ENCODE measurements at places on chromosomes 16 and 17. TPM values are rescaled to one million over a fixed set of nuclear protein-coding genes. Genes with fewer than 3 reads are reported as not detected.

Gene ABCA9
- total RNA-seq, result 0.26 TPM

Gene SCIMP
- total RNA-seq, result not detected

Gene DPEP3
- total RNA-seq, result 0.13 TPM

Gene LRRC75A
- total RNA-seq, result 1.2 TPM

Gene CHST4
- not detected for total RNA-seq

Gene GAS2L2
- total RNA-seq, result under 0.01 TPM

Gene CA7
- not detected for total RNA-seq

Gene CACNG5
- total RNA-seq, result not detected

Gene RNU2-1
- total RNA-seq, result not detected

DNA sequence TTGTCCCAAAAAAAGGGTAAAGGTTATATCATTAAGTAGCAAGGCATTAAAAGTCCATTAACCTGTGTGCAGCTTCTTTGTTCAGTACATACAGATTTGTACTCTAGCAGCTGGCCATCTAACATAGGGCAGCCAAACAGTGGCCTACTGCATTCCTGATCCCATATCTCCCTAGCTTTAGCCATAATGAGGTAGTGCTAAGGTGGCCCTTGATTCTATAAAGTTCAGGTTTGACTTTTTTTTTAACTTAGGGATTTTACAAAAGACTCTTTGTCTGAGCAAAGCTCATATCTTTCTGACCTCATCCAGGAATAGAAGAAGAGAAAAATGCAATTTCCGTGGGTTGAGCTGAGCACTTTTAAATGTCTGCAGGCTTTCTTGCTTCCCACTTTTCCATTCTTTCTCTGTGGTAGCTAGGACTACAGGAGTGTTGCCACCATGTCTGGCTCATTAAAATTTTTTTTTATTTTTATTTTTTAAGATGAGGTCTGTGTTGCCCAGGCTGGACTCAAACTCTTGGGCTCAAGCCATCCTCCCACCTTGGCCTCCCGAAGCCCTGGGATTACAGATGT, 19.5 kb upstream of the CDC6 start:
- no peak for DNase-seq

- DNase-seq, result no peak
Observed at GRCh38 chr17:36498155-36498554, 11.7 kb downstream of the ZNHIT3 start.

GRCh38 chr16:25838724-25839186, 147.0 kb downstream of the HS3ST4 start:
- DNase-seq, result peak; percentile 50

DNA sequence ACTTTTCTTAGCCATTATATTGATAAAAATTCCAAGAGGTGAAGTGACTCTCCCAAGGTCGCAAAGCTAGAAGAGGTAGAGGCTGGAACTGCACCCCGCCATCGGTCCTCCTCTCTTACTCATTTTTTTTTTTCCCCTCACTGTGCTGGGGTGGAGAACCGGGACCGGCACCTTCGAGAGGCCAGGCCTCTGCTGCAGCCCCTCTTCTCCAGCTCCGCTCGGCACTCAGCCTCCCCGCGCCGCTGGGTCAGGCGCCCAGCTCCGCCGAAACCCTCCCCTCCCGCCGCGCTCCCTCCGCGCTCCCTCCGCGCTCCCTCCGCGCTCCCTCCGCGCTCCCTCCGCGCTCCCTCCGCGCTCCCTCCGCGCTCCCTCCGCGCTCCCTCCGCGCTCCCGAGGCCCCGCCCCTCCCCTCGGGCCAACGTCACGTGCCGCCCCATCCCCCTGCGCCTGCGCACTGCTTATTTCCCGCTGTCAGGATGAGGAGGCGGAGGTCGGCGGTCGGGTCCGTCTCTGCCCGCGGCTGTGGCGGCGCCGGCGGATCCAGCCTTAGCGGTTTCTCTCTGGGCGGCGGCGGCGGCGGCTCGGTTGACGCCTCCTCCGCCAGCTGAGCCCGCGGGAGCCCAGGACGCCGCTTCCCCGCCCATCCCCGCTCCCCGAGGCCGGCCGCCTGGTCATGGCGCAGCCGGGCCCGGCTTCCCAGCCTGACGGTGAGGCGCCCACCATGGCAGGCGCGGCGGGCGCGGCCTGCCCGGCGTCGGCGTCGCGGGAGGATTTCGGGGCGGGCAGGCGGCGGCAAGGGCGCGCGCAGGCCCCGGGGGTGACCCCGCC, at the start of gene RABEP1:
Gene RABEP1 (plus strand): TSS at position 471 of the 828 bp plus-strand sequence. CDS start 203 bp downstream, at position 674.
- DNase-seq, result peak; percentile 93

DNA sequence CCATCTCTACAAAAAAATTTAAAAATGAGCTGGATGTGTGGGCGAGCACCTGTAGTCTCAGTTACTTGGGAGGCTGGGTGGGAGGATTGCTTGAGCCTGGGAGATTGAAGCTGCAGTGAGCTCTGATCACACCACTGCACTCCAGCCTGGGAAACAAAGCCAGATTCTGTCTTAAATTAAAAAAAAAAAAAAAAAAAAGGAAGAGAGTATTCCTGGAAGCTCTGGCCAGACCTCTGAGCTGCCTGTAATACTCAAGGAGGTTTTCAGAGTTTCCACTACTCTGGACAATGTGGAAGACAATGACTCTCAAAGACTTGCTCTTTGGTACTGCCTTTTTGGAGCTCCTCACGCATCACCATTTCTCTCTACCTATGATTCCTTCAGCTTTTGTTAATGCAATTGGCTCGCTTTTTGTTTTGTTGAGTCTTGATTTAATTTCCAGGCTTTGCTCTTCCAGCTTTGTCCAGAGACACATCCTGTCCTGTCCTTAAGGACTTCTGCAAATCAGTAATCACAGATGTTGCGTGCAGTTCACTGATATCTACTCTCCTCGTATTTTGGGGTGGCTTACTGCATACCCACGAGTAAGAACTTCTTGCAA, 10.8 kb downstream of the CHD9 start:
- DNase-seq, result no peak

- DNase-seq, result peak; percentile 7
Observed at GRCh38 chr17:30170415-30170987, 53.9 kb downstream of the NSRP1 start.

DNA sequence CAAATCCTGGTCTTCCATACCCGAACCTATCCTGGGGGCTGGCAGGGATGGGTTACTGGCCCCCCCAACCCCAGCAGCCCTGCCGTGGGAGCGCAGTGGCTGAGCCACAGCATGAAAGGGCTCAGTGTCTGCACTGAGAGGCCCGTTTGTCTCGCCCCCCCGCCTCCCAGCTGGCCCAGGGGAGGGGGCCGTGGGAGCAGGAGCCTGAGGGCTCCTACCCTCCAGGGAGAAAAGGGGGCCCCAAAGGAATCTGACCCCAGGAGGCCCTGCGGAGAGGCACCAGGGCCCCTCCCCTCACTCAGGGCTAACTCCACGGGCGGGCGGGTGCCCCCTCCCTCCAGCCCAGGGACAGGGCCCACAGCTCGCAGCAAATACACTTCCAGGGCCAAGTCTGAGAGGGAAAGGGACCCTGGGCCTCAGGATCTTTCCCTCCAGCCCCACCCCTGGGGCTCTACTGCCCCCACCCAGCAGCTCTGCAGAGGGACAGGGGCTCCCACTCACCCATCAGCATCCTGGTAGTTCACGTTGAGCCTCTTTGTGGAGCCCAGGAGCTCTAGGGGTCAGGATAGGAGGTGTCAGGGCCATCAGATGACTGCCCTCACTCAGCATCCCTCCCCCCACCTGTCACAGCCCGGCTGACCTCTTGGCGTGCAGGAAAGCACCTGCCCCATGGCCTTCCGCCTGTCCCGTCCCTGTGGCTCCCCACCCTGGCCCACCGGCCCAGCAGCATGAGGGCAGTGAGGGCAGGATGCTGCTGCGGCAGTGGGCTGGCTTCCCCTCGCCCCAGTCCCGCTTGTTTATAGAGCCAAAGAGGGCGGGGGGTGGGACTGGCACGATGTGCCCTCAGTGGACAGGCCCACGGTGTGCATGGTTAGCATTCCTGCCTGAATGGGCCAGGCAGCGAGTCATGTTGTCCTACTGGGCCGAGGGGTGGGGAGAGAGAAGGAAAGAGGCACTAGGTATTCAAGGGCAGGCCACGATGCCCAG, 7.3 kb downstream of the CASKIN2 start:
- no peak for DNase-seq

DNA sequence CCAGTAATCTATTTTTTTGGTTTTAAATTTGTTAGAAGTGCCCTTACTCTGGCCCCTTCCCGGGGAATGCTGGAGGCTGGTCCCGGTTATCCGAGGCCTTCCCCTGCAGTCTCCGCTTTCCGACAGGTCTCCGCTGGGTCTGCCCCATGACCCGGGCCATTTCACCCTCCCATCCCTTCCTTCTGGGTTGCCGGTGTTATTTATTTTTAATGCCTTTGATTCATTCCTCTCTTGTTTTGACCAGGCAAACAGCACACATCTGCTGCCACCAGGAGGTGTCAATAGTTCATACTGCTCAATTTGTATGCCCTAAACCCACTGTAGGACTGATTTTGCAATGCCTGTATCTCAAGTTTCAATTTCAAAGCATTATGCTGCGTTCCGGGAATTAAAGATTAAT, 113.2 kb upstream of the IRX5 start:
- DNase-seq, result no peak

GRCh38 chr16:84082110-84082509, 34.6 kb downstream of the MBTPS1 start:
- no peak for DNase-seq

DNA sequence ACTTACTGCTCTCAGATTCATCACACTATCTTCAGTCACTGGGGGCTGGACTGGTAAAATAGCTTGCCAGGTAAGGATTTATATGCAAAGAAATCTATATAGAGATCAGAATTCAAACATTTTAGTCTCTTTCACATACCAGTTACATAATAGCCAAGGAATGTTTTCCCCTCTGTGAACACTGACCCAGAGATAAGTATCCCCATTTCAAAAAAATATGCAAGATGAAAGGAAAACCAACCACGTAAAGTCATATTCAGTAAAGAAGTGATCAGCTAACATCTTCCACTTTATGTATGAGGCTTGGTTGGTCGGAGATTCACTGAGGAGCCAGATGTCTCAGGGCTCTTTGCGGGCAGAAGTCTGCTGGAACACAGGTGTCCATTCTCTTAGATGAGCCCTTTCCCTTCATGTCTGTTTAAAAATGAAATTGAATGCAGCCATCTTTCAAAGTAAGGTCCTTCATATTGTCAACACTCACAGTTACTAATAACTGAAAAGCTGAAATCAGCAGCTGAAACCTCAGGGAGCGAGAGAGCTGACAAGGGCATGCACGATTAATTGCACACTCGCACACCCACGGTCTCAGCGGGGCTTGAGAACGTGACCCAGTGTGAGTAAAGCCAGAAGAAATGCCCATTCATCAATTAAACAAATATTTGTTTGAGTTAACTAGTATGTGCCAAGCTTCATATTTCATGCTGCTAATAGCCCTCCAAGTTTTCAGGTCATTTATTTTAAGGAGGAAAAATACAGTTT, 161.2 kb downstream of the MRTFB start:
- no peak for DNase-seq

GRCh38 chr17:63925615-63926014, 6.5 kb downstream of the CD79B start:
- DNase-seq, result no peak

- no peak for DNase-seq
Observed at GRCh38 chr17:74485022-74485743, 18.7 kb downstream of the CD300A start.

GRCh38 chr16:49521734-49522325, 148.2 kb downstream of the C16orf78 start:
- no peak for DNase-seq

GRCh38 chr17:78236362-78237127, 5.1 kb downstream of the TMEM235 start:
- no peak for DNase-seq

DNA sequence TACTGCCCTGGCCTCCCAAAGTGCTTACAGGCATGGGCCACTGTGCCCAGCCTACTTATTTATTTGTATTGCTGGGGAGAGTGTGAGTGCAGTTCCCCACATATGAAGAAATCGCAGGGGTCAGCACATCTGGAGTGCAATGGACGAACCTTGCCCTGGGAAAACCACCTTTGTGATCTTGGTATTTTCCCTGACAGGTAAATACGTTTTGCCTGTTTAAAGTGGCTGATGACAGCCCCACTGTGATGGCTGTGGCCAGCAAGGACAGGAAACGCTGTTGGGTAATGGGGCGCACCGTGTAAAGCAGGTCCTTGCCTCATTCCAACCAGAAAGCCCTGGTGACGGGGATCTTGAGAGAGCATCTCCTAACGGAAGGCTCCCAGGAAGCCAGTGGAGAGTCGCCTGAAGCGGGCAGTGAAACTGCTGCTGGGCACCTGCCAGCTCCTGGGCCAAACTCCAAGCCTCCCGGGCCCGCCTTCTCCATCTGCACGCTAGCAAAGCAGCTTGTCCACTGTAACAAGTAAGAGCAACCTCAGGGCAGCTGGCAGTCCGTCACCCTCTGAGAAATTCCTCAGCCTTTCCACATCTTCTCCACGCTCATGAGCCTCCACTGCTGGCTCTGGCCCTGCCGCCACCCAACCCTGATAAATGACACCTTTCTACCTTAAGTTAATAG, 17.5 kb downstream of the EMC8 start:
- no peak for DNase-seq

- DNase-seq, result peak; percentile 59
Observed at GRCh38 chr16:80583466-80583865, 42.7 kb downstream of the DYNLRB2 start.

GRCh38 chr17:75721463-75722011, 278 bp downstream of the ITGB4 start:
- no peak for DNase-seq

DNA sequence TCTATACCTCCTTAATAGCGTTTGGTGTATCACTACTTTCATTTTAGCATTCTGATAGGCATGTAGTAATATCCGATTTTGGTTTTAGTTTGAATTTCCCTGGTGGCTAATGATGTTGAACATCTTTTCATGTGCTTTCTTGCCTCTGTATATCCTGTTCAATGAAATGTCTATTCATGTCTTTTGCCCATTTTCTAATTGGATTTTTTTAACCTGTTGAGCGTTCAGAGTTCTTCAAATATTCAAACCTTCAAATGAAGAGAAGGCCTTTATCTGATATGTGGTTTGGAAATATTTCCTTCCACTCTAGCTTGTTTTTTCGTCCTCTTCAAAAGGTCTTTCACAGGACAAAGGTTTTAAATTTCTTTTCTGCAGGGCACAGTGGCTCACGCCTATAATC, 2.4 kb upstream of the NME1 start:
- DNase-seq, result no peak

DNA sequence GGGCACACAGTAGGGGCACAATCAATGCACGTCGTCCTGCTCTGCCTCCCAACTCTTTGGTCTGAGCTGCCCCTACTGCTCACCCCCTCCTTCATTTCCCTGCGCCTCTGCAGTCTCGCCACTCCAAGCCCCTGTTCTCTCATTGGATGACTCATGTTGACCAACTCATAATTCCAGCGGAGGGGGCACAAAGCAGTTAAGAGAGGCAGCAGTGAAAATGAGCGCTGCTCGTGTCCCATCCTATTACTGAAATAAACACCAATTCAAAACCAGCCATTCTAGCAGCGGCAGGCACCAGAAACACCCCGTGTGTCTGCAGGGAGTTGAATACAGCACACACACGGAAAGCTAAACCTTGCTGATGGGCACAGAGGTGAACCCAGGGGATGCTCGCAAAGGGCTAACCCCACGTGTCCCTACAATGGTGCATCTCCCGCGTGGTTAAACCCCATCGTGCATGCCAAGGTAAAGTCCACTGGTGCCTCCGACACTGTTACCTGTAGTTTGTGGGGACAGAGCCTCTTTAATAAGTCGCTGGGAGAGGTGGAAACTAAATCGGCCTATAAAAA, 310.4 kb downstream of the XYLT1 start:
- DNase-seq, result no peak
